ENCODE measurements at places on chromosomes 5 and 9.

DNA sequence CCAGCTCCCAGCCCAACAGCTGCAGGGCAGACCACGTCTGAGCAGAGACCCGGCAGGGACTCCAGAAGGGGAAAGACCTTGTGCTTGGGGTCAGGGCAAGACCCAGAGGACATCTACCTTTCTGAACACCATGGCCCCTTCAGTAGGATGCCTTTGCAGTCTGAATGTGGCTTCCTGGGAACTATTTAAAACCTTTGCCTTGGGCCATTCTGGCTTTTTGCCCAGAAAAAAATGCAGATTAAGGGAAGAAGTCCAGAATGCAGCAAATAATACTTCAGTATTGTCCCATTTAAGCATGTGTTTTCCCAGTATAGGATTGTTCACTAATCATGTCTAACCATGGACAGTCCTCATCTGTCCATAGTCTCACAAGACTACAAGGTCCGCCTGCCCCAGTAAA is 67.5 kb upstream of the ERCC6L2 start:
- no peak for DNase-seq

DNA sequence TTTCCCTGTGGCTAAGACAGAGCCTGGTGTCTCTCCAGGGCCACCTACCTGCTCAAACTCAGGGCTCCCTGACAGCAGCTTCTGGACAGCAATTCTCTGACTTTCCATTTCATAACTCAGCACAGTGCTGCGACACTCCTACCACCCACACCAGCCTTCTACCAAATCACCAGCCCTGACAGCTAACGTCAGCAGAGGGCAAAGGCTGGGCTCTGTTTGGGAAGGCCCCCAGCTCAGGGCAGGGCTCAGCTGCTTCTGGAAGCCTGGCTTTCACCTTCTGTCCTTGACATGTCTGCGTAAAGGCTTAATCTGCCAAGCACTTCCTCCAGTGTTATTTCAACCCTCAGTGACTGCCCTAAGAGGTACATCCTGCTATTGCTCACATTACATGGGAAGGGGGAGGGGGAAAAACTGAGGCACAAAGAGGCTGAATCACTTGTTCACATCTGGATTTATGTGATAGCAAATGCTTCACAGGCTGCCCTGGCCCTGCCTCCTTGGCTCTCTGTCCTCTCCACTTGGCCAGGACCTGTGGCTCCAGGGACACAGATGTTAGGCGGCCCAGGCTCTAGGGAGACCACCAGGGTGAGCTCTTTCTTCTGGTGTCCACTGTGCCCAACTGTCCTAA is 102.5 kb upstream of the PANK3 start:
- no peak for DNase-seq

GRCh38 chr9:34499076-34499475 is 23.7 kb downstream of the ENHO start:
- no peak for DNase-seq

DNA sequence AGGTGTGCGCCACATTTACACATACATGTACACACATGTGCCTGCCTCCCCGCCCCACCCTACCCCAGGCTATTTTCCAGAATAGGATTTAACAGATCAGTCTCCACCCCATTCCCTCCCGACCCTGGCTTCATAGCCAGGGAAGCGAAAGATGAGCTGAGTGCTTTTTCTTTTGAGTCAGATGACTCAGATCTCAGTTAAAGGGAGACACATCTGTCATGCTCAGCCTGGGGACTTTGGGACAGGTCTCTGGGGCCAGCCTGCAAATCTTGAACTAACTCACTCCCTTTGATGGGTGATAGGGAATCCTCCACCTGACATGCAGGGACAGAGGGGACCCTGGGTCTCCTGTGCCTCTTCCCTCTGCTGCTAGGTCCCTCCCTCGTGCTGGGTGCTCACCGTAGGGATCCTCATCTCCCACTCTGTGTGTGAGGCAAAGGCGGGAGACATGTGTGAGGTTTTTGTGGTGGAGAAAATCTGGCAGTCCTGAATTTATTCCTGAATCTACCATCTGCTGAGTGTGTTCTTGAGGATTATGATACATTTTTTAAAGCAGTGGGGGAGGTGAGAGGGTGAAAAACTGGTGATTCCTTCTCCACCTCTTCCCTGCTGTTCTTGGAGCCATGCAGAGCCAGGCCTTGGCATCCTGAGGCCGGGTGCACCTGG is 37.7 kb downstream of the NEUROG1 start:
- no peak for DNase-seq

GRCh38 chr5:150648294-150649107 is 8.0 kb downstream of the SYNPO start:
- DNase-seq: no peak

DNA sequence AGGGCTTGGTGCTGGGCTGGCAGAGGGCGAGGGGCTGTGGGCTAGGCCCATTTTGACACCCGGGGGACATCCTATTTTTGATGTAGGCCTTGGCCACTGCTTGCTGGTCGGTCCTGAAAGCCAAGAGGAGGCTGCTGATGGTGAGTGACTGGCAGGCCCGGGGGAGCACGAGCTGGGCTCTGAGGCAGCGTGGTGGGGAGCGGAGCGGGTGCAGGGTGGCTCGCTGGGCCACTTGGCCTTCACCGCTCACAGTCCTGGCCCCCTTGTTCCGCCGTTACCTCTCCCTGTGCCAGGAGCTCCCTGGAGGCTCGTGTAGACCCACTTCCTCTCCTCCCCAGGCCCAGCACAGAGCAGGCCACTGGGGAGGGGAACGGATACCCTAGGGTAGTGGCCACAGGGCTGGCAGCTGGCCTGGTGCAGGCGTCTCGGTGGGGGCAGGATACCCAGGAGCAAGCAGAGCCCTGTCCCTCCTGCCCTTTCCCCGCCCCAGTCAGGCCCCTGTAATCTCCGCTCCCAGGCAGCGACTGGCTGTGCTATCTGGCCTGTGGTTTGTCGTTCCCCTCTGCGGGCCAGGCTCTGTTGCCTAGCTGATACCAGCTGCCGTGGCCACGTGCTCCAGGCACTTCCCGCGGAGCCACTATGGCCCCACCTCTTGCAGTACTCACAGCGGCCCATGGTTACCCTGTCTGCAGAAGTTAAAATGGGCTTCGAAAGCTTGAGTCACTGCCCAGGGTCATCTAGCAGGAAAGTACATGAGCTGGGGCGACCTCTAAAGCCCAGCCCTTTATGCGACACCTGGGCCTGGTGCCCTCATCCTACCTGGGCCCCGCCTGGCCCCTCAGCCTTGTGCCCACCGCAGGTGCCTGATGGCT is 11.7 kb upstream of the DOLPP1 start:
- DNase-seq: peak; percentile 38

- DNase-seq: no peak
Observed at GRCh38 chr5:11076945-11077613, 316.0 kb upstream of the DAP start.

Data from stimulated activated CD4-positive, alpha-beta T cell treated with anti-CD3 and anti-CD28 coated beads, Interleukin-15, amount 100 ng/mL, for 48 hours (primary cell).